MCF 10A (cell line): ENCODE measurements at places on chromosomes 13 and 19. TPM values are rescaled to one million over a fixed set of nuclear protein-coding genes. Genes with fewer than 3 reads are reported as not detected.

ZNF614 gene
- total RNA-seq = 10.2 and 10.3 TPM in 2 replicates

LCP1 gene
- 0.88 and 0.89 TPM in 2 replicates for total RNA-seq

CCDC159 gene
- total RNA-seq = 17.2 and 18.2 TPM in 2 replicates

TGFB1 gene
- total RNA-seq = 27.8 and 33.7 TPM in 2 replicates

FBXO17 gene
- total RNA-seq = 5.2 and 5.8 TPM in 2 replicates

DNA sequence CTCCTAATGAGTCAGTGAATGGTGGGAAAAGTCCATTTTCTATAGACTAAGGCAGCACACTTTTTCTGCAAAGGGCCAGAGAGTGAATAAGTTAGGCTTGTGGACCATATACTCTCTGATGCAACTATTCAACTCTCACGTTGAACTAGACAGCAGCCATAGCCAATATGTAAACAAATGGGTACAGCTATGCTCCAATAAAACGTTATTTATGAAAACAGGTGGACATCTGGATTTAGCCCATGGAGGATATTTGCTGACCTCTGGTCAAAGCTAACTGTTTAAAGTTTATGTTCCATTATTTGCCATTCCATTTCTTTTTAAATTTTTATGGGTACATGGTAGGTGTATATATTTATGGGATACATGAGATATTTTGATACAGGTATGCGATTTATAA, 4.7 kb upstream of the CCDC169 start:
- no peak for DNase-seq
- no peak overlapping the region for H3K27ac ChIP-seq
- H3K27me3 ChIP-seq = no peaks in the 10 kb centered on the region

GRCh38 chr13:67042556-67042955, 187.6 kb downstream of the PCDH9 start:
- no peaks in the 10 kb centered on the region for H3K27me3 ChIP-seq
- H3K4me1 ChIP-seq = peaks cover 5% of the 10 kb centered on the region
- DNase-seq = no peak
- H3K4me3 ChIP-seq = no peak overlapping the region
- no peak overlapping the region for H3K27ac ChIP-seq

GRCh38 chr19:9552536-9553274, 14.3 kb upstream of the ZNF426 start:
- H3K36me3 ChIP-seq = peaks cover 7% of the 10 kb centered on the region
- no peak overlapping the region for H3K27ac ChIP-seq
- DNase-seq = no peak
- no peaks in the 10 kb centered on the region for H3K27me3 ChIP-seq
- H3K4me1 ChIP-seq = no peaks in the 10 kb centered on the region

DNA sequence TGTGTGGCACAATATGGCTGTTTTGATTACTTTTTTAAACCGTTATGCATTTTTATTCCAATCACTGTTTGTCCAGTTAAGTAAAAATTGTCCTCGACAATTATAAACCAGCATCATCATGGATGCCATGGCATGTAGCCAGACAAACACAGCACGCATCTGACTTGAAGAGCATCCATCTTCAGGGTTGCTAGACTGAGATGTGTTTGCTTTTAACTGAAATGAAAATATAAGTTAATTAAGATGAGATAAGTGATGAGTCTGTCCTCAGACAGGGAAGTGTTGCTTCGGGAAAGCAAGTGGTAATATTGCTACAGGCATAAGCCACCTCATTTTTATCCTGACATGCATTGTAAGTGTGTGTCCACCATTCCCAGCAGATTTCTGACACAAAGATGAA, 92.8 kb upstream of the TPP2 start:
- no peak for DNase-seq
- no peak overlapping the region for H3K27ac ChIP-seq

GRCh38 chr13:51222037-51222685, at the start of gene FAM124A:
FAM124A (plus strand) TSS chr13:51222398; CDS start chr13:51222502, 104 bp downstream.
- peaks cover 6% of the 10 kb centered on the region for H3K4me1 ChIP-seq
- H3K27me3 ChIP-seq = peaks cover 20% of the 10 kb centered on the region
- H3K27ac ChIP-seq = no peak within 1 kb of the TSS

GRCh38 chr19:10201176-10201575, 6.4 kb upstream of the DNMT1 start:
- H3K27ac ChIP-seq = no peak overlapping the region
- no peak overlapping the region for H3K4me3 ChIP-seq
- DNase-seq = no peak
- H3K36me3 ChIP-seq = no peaks in the 10 kb centered on the region

- H3K36me3 ChIP-seq = no peaks in the 10 kb centered on the region
- H3K4me1 ChIP-seq = no peaks in the 10 kb centered on the region
- no peak overlapping the region for H3K27ac ChIP-seq
- peak; percentile 8 for DNase-seq
- no peaks in the 10 kb centered on the region for H3K27me3 ChIP-seq
Observed at GRCh38 chr19:29467824-29468401, 57.9 kb upstream of the VSTM2B start.

- no peak overlapping the region for H3K4me3 ChIP-seq
- H3K27me3 ChIP-seq = no peaks in the 10 kb centered on the region
- peaks cover 33% of the 10 kb centered on the region for H3K36me3 ChIP-seq
- peaks cover 48% of the 10 kb centered on the region for H3K4me1 ChIP-seq
- H3K27ac ChIP-seq = no peak overlapping the region
- no peak for DNase-seq
Observed at GRCh38 chr13:21012841-21013681, 48.3 kb downstream of the LATS2 start.

DNA sequence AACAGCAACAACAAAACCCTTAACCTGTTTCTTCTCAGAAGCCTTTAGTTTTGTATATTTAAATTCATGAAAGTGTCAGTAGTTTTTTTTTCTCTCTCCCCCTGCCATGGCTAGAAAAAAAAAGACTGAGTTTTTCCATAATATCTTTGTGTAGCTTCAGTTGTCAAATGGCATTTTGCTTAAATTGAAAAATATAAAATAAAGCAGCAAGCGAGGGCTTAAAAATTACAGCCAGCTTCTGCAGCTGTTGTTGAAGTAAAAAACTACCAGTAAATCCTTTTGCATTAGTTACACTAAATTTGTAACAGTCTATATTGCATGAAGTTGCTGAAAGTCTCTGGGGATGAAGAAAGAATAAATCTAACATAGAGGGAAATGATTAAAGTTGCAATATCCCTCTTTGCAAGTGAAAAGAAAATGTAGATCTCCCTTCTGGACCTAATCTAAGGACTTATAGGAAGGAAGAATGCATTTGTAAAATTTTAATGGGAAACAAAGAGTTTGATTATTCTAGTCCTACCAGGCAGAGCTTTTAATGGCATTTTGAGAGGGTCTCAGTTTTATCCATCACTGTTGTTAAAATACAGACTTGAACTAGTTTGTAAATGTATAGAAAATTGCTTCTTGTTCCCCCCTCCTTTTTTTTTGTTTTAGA, 215.7 kb downstream of the ATP8A2 start:
- no peak overlapping the region for H3K4me3 ChIP-seq
- no peaks in the 10 kb centered on the region for H3K27me3 ChIP-seq
- no peak for DNase-seq
- H3K27ac ChIP-seq = no peak overlapping the region
- H3K4me1 ChIP-seq = no peaks in the 10 kb centered on the region

DNA sequence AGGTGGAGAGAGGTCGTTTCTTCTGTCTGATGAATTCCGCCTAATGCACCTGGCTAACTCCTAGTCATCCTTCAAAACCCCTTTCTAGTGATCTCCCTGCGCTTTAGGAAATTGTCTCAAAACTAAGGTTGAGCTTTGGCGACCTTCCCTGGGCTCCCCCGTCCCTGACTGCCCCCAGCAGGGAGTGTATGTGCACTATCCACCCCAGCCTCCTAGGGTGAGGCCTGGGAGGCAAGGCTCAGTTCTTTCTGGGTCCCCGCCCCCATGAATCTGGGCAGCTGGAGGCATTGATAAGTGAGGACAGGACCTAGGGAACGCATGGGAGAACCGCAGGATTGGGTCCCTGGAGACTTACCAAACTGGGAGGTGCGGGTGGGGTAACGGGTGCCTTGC, 378 bp downstream of the TLE6 start:
- no peak overlapping the region for H3K27ac ChIP-seq
- H3K4me1 ChIP-seq = peaks cover 26% of the 10 kb centered on the region
- H3K4me3 ChIP-seq = peak overlapping the region; percentile 78
- no peaks in the 10 kb centered on the region for H3K27me3 ChIP-seq
- no peaks in the 10 kb centered on the region for H3K36me3 ChIP-seq

GRCh38 chr19:31304831-31305312, 44.4 kb downstream of the TSHZ3 start:
- no peaks in the 10 kb centered on the region for H3K36me3 ChIP-seq
- no peak for DNase-seq
- no peaks in the 10 kb centered on the region for H3K4me1 ChIP-seq

DNA sequence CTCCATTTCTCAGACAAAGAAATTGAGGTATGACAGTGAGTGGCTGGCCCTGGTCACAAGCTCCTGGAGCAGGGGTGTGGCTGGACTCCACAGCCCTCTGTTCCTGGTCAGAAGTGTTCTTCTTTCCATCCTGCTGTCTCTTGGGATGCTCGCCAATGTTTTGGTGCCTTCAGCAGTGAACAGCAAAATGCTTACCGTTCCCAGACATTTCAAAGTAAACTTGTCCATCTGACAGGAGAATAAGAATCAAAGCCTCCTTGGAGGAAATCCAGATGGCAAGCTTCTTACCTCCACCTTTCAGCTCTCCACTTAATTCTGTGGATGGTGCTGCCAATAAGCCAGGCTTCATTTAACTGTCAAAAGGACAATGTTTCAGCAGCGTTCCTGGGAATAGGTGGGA, 954.1 kb downstream of the UQCRFS1 start:
- peaks cover 4% of the 10 kb centered on the region for H3K36me3 ChIP-seq
- no peak for DNase-seq
- no peak overlapping the region for H3K4me3 ChIP-seq

GRCh38 chr19:5948752-5949564, 29.0 kb downstream of the RANBP3 start:
- H3K36me3 ChIP-seq = peaks cover 32% of the 10 kb centered on the region
- H3K27ac ChIP-seq = no peak overlapping the region
- peaks cover 10% of the 10 kb centered on the region for H3K4me1 ChIP-seq
- no peaks in the 10 kb centered on the region for H3K27me3 ChIP-seq
- no peak for DNase-seq

- H3K4me1 ChIP-seq = peaks cover 20% of the 10 kb centered on the region
- DNase-seq = no peak
Observed at GRCh38 chr19:11506101-11506555, 489 bp upstream of the ZNF653 start.

DNA sequence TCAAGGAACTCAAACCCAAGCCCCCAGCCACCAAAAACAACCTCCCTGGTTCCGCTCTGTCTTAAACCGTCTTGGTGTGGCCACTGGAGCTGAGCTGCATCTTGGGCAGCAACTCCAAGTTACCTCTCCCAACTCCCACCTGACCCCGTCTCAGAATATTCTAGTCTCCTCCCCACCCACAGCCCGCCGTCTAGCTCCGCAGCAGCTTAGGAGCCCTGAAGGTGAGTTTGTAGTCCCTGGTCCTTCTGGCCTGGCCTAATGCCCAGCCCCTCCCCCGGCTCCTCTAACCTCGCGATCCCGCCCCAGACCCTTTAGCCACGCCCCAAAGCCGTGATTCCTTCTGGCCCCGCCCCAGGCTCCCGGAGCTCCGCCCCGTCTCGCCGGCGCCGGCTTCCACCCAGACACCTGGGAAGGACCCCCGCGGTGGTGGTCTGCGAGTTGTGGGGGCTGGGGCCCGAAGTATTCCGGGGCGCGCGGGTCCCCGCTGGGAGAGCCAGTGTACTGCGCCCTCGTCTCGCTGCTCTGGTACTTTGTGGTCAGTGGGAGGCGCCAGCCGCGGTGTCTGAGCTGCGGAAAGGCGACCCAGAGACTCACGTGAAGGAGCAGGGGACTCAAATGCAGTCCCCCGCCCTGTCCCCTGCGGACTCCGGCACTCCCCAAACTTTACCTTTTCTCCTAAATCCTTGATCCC, 2.5 kb upstream of the LHB start:
- no peak overlapping the region for H3K27ac ChIP-seq
- peak overlapping the region; percentile 57 for H3K4me3 ChIP-seq
- DNase-seq = peak; percentile 83
- peaks cover 34% of the 10 kb centered on the region for H3K36me3 ChIP-seq

- no peaks in the 10 kb centered on the region for H3K4me1 ChIP-seq
- H3K4me3 ChIP-seq = no peak overlapping the region
- H3K27me3 ChIP-seq = peaks cover 51% of the 10 kb centered on the region
- no peaks in the 10 kb centered on the region for H3K36me3 ChIP-seq
- H3K27ac ChIP-seq = no peak overlapping the region
Observed at GRCh38 chr13:36709136-36709890, 35.5 kb downstream of the SERTM1 start.

- no peak for DNase-seq
- H3K4me1 ChIP-seq = no peaks in the 10 kb centered on the region
- H3K4me3 ChIP-seq = no peak overlapping the region
- H3K27ac ChIP-seq = no peak overlapping the region
Observed at GRCh38 chr13:109881347-109881725, 95.0 kb upstream of the IRS2 start.

DNA sequence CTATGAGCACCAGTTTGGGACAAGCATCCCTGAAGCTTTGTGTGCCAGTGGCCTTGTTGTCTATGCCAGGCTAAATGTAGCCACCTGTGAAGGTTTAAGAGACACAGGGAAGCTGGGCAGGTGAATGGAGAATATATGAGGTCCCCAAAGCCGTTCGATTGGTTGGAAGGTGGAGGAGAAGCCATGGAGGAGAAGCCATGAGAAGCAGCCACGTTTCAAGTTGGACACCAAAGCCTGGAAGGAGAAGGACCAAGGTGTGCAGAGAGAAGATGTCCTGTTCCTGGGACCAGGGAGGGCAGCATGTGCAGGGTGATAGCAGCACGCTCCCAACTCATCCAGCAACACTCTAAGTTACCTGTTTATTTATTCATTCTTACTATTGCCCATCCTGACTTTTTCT, 432.3 kb upstream of the TSHZ3 start:
- H3K4me3 ChIP-seq = no peak overlapping the region
- no peaks in the 10 kb centered on the region for H3K4me1 ChIP-seq
- no peak for DNase-seq
- H3K36me3 ChIP-seq = no peaks in the 10 kb centered on the region

DNA sequence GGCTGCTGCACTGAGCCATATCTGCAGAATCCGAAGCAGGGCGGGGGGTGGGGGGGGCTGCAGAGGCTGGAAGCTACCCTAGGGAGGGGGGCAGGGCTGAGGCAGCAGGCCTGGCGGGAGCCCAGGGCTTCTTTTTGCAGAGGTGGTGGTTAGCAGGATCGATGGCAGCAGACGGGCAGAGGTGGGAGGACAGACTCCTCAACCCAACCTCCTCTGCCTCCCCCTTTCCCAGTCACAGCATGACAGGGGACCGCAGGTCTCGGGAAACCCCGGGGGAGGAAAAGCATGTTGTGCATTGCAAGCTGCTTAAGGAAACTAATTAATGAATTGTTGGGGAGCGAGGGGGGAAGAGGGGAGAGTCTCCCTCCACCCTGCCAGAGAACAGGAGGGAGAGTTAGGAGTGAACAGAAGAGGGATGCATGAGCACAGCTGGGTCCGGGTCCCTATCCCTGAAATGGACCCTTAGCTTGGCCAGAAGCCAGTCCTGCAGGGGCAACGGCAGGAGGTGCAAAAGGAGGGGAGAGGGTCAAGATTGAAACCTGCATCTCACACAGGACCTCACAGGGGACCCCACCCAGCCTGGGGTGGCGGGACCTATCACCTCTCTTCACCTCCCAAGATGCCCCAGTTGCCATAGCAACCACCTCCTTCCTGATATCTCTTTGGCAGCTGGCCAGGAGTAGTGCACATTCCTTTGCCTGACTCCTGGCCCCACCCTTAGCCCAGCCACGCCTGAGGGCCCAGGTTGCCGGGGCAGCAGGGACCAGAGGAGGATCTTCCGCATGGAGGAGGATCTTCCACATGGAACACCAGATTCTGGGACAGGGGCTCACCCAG, 1.8 kb downstream of the FXYD7 start:
- no peak overlapping the region for H3K4me3 ChIP-seq
- H3K4me1 ChIP-seq = peaks cover 15% of the 10 kb centered on the region
- peaks cover 19% of the 10 kb centered on the region for H3K27me3 ChIP-seq
- no peaks in the 10 kb centered on the region for H3K36me3 ChIP-seq
- H3K27ac ChIP-seq = no peak overlapping the region
- DNase-seq = peak; percentile 64
